Epithelial cell of proximal tubule (primary cell): ENCODE measurements at places on chromosomes 7 and 10.

DNA sequence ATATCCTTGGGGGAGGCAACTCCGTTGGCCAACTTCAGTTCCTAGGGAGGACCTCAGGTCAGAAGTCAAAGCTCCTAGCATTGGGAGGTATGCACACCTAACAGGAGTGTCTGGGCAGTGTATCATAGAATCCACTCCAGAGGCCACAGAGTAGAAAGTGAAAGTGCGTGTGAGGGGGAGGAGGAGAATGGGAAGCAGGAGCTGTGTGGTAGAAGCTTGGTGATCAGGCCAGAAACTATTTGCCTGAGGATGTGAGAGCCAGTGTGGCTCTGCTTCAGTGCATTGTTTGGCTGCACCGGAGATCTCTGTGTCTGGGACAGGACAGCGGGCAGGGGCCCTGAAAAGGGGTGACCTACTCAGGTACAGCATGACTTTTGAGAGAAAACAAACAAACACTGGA lies 557.4 kb upstream of the VSTM2A start:
- peak; percentile 23 for DNase-seq

DNA sequence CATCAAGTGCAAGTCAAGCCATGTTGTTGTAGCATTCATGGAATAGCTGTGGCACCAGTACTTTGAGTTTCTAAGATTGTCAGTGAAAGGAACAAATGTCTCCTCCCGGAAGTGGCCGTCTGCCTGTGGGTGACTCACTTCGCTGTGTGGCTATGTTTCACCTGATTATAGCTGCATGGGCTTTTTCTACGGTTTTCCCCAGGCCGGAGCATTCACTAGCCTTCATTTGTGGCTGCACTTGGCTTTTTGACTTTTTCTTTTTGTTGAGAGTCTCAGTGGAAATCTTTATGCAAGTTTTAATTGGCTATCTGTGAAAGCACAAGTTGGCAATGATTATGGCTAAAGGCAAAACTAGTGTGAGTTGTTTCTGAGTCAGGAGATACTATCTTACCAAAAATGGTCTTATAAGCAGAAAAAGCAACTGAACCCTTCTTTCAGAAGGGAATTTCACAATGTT lies 35.0 kb downstream of the SRI start:
- no peak for DNase-seq

- DNase-seq: no peak
Measured at GRCh38 chr7:1899196-1899595, 229.1 kb downstream of the ELFN1 start.

GRCh38 chr10:51100221-51100620 lies 25.9 kb downstream of the PRKG1 start:
- no peak for DNase-seq

DNA sequence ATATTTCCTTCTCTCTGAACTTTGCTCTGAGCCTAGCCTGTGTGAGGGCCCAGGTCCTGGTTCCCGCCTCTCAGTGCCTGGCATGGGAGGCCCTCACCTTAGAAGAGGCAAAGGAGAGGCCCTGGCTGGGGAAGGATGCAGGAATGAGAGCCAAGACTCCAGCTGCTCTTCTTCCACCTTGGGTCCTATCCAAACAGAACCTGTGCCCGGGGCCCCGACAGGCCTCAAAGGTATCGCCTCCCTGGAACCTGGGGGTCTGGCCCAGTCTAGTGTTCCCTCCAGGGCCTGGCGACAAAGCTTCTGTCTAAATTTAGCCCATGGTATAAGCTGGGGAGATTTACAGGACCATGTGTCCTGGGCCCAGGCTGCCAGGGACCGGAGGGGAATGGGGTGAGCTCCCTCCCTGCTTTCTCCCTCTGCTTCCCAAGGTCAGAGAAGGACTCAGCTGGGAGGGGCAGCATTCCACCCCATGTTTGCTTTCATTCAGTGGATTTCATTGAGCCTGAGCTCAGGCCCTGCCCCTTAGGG lies 12.0 kb upstream of the CRHR2 start:
- no peak for DNase-seq

- no peak for DNase-seq
Measured at GRCh38 chr10:98097616-98098015, 36.8 kb upstream of the R3HCC1L start.

DNA sequence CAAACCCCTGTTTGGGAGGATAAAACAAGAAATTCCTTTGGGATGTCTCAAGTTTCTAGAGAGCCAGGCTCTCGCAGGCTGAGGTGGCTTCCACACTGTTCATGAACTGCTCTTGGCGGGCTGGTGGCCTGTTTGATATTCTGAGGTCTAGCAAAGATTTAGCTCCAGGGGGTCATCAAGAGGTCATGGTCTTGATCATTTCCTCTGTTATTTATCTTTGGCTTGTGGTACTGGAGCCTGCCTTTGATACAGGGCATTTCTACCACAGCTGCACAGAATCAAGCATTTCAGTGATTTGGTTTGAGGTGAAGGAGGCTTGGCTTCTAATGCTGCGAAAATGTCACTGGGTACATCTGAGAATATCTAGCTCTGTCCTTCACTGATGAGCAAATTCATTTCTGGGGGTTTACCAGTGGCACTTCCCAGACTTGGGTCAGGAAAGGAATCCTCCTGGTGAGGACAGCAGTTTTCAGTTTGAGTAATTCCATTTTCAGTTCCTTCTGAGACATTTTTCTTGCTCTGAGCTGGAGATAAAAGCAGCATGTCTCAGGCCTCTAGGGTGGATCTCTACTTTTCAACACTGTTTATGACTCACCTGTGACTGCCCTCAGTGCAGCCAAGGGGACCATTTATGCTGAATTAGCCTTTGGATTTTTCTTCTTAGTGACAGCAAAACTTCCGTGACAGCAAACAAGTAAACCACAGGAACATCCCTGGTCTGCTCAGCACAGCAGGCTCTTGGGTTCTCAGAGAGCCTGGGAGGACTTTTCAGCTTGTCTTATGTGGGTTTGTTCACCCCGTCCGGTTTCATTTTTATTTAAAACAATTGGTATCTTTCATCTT lies 312.0 kb downstream of the RNLS start:
- DNase-seq: no peak

GRCh38 chr10:125085258-125086054 lies 74.9 kb downstream of the CTBP2 start:
- no peak for DNase-seq

- peak; percentile 33 for DNase-seq
Measured at GRCh38 chr7:135716677-135717238, 11.2 kb downstream of the SLC13A4 start.

DNA sequence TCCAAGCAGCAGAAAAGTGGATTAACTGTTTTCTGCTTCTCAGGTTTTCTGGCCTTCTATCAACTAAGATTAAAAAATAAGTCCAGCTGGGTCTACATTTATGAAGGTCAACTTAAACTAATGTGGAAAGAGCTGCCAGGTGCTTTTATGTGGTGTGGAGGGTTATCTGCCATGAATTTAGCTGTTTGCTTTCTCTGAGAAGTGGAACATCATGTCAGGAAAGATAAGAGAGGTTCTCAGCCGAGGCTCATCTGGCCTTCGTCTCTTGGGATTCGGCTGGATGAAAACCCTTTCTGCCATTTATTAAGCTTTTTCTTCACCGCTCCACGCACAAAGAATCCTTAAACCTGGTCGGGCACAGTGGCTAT lies 5.5 kb downstream of the PTPRN2 start:
- no peak for DNase-seq

GRCh38 chr7:29146057-29146706 lies at the start of gene CPVL:
Gene CPVL, minus strand, starts transcription at chr7:29146537. Its CDS starts 25,476 bp downstream, at chr7:29121061.
- no peak for DNase-seq

GRCh38 chr10:62851442-62851841 lies 35.3 kb upstream of the EGR2 start:
- DNase-seq: no peak

DNA sequence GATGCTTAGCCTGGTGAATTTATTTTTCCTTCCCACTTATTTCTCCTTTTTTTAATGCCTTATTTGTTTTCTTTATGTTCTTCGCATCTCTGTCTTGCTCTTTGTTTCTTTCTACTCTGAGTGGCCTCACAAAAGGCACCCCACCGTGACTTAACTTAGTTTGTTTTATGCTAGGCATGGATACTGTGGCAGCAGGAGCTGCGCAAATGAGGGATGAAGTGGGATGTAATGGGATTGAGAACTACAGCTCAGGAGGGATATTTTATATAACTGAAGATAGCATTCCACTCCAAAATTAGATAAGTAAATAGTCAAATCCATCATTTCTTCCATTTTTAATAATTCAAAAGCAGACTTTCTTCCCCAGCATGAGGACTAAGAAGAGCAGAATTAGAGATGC lies 1.7 kb upstream of the CACNA2D1 start:
- DNase-seq: no peak

- no peak for DNase-seq
Measured at GRCh38 chr10:132447446-132448247, 50.6 kb downstream of the PWWP2B start.

DNA sequence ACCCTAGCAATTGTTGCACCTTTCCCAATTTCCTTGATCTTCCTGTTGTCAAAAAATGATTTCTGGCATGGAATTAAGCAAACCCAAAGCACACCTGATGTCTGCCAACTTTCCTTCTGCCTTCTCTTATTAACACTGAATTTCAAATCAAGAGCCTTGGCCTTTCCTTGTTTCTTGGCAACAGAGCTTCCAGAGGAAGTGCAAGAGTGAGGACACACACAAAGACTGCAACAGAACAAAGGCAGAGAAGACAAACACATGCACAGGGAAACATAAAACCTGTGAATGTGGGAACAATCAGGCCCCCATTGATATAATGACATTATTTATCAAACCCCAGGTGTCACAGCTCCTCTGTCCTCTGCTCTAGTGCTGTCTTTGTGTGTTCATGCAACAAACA lies 73.0 kb upstream of the IL6 start:
- no peak for DNase-seq

GRCh38 chr7:39904077-39904486 lies 46.0 kb upstream of the CDK13 start:
- DNase-seq: no peak

- peak; percentile 66 for DNase-seq
Measured at GRCh38 chr7:99679032-99679399, 780 bp downstream of the CYP3A5 start.

DNA sequence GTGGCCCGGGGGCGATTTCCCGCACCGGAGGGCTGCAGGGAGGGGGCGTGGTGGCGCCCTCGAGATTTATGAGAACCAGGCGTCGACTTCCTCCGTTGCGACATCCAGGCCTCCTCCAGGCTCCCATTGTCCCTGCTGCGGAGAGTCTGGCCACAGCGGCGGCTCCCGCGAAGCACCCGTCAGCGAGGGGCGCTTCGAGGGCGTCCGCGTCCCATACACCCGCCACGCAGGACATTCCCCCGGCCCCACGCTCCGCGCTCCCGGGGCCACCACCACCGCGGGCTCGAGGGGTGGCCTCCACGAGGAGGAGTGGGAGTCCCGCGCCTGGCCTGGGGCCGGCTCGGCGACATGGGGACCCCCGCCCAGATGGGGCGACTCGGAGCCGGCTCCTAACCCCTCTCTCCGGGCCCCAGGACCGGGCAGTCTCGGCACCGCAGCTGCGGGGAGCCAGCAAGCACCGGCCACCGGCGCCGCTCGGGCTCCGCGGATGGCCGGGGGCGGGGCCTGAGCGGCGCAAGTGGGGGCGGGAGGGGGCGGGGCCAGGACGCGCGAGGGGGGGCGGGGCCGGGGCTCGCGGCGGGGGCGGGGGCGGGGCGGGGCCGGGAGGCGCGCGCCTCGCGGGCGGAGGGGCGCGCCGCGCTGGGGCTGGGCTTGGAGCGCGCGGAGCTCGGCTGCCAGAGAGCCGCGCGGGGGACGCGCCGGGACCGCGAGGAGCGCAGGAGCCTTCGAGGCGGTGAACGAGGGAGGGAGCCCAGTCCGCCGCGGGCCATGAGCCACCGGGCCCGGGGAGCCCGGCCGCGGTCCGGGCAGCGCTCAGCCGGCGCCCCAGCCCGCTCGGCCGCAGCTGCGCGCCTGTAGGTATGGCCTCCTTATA lies at the start of gene SH2B2:
TSS of gene SH2B2 (plus strand) at position 632 of the 874 bp plus-strand sequence. CDS start 13,683 bp downstream, outside the sequence.
- DNase-seq: no peak

DNA sequence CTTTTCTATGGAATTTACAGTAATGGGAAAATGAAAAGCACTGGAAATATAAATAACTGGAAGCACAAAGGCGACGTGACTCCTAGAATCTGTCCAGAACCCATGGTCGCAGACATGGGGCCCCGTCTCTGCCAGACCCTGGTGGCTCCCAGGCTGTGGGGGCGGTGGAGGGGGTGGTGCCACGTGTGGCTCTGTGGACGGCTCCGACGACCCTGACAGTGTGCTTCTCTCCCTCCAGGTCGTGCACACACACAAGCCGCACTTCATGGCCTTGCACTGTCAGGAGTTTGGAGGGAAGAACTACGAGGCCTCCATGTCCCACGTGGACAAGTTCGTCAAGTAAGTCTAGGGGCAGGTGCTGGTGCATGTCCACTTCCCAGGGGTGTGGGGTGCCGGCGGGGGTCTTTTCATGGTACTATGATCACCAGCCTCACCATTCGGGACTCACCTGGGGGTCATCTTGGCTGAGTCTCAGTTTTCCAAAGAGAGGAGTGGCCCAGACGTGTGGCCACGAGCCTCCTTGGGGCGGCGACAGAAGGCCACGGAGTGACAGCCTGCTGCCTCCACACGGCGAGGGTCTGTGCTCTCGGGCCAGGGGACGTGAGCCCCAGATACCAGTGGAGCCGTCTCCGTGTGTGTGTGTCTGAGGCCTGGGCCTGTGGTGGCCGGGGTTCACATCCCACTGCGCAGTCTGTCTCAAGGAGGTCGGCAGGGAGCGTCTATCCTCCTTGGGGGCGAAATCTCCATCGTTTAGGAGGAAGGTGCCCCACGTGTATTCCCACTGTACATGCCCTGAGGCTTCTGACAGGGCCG lies 108.2 kb downstream of the INPP5A start:
- no peak for DNase-seq

GRCh38 chr10:69057951-69058297 lies 30.0 kb upstream of the SRGN start:
- no peak for DNase-seq

DNA sequence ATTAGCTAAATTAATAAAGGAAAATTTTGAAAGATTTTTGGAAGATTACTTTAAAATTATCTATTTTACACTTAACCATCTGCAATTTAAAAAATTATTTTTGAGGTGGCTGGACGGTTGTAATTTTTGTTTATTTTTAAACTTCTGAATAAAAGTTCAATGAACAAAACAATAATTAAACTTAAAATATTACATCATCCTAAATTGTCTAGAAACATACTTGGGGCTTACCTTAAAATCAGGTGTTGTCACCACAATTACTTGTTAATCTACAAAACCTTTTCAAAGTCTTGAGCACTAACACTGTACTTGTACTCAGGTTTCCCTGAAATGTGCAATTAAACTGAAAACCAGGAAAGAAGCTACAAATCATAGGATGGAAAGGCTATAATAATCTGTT lies 328.3 kb downstream of the NXPH1 start:
- no peak for DNase-seq
